ENCODE measurements at places on chromosomes 1 and 21.
A peak's percentile ranks its signal among the peaks of the same experiment; 100 is the strongest.

- DNase-seq: no peak
Observed at GRCh38 chr1:203556047-203556851, 62.3 kb downstream of the OPTC start.

DNA sequence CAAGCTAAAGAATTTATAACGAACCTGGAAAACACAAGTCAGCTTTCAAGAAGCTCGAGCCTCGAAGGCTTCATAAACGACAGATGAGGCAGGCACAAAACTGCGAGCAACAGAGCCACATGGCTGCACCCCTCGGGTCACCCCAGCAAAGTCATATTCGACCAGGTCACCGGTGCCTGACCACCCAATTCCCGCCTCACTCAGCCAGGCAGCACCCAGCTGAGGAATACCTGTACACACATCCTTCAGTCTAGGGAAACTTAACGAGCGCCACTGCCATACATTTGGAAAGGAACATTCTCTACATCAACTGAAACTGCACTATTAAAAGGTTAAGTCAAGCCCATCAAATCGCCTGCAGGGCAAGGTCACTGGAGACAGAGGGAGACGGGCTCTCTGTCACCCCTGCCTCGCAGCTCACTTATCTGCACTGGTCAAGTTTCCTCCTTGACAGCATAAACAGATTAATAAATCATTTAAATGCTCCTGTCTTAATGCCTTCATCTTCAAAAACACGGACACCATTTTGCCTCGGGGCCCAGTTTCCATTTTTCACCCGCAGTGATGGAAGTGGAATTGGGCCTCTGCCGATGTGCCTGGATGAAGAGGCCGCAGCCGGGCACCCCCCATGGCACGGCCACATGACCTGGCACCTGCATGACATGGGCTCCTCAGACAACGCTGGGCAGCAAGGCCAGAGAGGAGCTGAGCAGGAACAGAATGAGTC lies 20.6 kb downstream of the NPHP4 start:
- DNase-seq: no peak

DNA sequence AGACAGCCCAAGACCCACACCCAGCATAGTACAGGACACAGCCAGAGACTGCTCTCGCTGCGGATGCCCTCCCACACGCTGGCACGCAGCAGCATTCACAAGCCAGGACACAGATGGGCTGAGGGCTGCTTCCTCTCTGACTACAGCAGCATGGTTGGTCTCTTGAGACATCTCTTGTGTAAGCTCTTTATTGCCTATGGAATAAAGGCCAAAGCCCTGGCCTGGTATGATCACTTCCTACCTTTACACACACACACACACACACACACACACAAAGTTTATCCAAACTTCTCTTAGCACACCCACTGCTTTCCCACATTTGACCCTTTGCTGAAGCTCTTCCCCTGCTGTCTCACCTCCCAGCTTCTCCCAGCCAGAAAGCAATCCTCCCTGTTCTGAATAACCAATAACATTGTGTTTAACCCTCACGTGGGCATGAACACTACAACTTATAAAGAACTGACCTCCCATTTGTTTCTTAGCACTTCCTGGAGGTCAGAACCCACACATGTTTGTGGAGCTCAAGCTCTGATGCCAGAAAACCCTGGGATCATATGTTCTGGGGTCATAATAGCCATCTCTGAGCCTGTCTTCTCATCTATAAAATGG lies 1.2 kb upstream of the LUZP1 start:
- peak; percentile 55 for DNase-seq

GRCh38 chr1:245874942-245875580 lies 632.0 kb downstream of the SMYD3 start:
- DNase-seq: no peak

DNA sequence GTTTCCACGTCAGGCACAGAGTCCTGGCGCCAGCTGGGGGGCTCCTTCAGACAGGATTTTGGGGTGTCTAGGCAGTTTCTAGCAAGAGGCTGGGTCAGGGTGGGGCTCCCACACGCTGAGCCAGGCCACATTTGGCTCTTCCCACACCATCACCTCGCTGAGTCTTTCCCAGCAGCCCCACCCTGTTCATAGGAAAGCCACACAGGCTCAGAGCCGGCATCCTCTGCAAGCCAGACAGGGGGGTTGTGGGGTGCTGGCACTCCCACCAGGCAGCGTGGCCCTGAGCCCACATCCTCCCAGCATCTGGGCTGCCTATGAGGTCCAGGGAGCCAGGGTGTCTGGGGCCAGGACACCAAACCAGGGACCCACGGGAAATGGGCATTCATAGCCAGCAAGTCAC lies 2.8 kb upstream of the GPR153 start:
- no peak for DNase-seq

DNA sequence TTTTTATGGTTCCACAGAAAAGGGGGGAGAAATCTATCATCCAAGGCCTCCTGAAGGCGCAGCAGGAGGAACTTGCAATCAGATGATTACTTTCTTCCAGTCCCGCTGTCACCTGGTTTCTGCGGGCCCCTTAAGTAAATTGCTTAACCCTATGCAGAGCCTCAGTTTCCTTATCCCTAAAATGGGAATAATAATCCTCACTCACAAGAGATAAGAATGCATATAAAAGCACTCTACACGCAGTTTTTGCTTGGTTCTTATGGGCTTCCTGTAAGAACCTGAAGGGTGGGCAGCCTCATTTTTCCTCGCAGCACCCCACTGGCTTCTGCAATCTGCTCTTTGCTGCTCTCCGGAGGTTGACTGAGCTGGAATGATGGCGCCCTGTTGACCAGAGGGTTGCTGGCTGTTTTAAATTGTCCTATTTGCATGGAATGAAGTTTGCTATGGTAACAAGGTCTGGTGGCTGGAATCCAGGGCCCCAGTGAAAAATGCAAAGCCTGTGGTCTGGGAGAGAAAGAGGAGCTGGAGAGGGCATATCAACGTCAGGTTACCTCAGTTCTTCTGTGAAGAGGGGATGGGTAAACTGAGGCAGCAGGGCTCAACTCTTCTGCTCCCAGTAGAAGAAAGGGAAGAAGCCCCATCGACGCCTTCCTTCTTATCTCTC lies 1.0 kb upstream of the KAZN start:
- DNase-seq: no peak

DNA sequence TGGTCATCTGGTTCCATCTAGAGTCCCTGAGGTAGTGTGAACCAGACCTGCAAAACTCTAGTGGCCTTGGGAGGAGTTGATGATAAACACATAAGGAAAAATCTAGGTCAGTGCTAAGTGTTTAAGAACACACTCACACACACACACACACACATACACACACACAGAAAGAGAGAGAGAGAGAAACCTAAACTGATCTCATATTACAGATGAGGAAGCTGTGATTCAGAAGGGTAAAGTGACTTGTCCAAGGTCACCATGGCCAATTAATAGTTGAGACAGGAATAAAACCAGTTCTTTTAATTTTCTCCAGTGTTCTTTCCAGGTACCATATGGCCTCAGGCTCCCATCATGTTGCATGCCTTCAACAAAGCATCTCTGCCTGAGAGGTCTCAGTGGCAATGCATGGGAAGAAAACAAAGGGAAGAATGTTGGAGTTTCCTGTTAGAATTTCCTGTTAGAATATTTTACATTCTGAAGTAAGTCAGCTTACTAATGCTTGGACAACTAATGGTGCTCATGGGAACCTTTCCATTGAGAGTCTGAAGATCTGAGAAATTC lies 77.3 kb upstream of the TSPAN2 start:
- no peak for DNase-seq

- no peak for DNase-seq
Observed at GRCh38 chr1:205832326-205832751, 17.6 kb downstream of the PM20D1 start.

- DNase-seq: no peak
Observed at GRCh38 chr1:151990058-151990855, 3.4 kb downstream of the S100A10 start.

- no peak for DNase-seq
Observed at GRCh38 chr21:29342363-29342957, 43.7 kb downstream of the BACH1 start.

- no peak for DNase-seq
Observed at GRCh38 chr1:97441966-97442365, 478.9 kb downstream of the DPYD start.

DNA sequence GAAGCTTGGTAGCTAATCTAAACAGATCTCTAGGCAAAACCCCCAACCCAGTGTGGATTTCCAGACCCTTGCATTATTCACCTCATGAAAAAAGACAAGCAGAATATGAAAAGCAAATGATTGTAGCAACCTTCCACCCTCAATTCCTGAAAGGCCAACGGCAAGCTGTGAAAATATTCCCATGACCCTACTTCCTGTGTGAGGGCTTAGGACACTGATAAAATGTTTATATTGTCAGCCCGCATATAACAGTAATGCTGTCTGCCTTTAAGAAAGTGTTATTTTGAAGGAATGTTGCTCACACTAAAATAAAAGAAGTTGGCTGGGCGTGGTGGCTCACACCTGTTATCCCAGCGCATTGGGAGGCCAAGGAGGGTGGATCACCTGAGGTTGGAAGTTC lies 233.5 kb upstream of the NRIP1 start:
- no peak for DNase-seq

DNA sequence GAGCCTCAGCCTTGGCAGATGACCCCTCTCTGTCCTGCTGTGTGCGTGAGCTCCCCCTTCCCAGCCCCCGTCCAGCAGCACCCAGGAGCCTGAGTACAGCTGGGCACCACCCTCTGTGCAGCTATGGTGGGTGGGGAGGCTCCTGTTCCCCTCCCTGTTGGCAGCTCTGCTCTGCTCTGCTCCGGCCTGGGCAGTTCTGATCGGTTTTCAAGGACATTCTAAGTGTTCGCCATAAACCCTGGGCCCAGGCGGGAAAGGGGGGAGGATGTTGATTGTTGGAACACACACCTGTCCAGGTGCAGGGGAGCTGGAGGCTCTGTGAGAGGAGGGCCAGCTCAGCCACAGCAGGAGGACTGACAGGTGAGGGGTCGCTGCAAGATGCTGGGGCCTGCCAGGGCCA lies at the start of gene CLCNKB:
TSS of gene CLCNKB (plus strand) at position 262 of the 400 bp plus-strand sequence. CDS start 711 bp downstream, outside the sequence.
- no peak for DNase-seq

- no peak for DNase-seq
Observed at GRCh38 chr1:164633997-164634396, 75.0 kb downstream of the PBX1 start.

DNA sequence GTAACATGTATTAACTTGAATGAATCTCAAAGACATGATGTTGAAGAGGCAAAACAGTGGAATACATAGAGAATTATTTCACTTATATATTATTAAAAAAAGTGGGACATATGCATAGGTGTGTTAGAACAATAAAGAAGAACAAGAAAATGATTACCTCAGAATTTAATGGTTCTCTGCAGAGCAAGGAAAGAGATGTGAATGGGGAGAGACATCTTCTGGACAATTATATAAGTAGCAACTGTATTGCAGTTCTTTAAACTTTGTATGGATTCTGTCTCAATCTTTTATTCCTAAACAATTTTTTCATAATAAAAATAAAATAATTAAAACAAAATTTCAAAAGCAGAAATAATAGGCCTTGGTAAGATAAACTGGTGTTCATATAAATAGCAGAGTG lies 674.9 kb upstream of the ADGRL4 start:
- no peak for DNase-seq

DNA sequence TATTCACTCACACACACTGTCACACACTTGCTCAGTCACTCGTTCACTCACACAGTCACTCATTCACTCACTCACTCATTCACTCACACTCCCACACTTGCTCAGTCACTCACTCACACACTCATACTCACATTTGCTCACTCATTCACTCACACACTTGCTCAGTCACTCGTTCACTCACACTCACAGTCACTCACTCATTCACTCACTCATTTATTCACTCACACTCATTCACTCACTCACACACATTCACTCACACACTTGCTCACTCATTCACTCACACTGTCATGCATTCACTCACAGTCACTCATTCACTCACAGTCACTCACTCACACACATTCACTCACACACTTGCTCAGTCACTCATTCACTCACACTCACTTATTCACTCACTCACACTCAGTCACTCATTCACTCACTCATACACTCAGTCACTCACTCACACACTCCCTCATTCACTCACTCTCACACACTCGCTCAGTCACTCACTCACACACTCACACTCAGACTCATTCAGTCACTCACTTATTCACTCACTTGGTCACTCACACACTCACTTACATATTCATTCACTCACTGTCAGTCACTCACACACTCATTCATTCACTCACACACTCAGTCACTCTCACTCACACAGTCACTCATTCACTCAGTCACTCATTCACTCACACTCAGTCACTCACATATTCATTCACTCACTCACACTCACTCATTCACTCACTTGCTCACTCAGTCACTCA lies 167.0 kb upstream of the C1orf174 start:
- DNase-seq: no peak

DNA sequence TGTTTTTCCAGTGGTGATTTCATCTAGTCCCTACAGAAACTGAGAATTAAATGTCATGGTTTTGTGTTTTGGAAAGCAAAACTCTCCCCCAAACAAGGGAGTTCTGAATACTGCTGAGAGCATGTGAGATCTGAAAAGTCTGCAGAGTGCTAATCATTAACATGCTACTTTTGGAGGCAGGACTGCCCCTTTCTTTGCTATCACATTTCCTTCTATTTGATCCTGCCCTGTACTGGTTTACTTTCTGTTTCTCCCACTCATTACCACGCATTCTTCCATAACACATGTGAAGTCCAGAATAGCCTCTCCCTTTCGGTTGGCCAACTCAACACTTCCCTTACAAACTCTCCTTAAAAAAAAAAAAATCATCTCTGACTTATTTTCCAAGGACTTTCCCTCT lies 63.6 kb downstream of the GADD45A start:
- DNase-seq: no peak

- DNase-seq: no peak
Observed at GRCh38 chr1:38085666-38086330, 39.2 kb upstream of the POU3F1 start.

DNA sequence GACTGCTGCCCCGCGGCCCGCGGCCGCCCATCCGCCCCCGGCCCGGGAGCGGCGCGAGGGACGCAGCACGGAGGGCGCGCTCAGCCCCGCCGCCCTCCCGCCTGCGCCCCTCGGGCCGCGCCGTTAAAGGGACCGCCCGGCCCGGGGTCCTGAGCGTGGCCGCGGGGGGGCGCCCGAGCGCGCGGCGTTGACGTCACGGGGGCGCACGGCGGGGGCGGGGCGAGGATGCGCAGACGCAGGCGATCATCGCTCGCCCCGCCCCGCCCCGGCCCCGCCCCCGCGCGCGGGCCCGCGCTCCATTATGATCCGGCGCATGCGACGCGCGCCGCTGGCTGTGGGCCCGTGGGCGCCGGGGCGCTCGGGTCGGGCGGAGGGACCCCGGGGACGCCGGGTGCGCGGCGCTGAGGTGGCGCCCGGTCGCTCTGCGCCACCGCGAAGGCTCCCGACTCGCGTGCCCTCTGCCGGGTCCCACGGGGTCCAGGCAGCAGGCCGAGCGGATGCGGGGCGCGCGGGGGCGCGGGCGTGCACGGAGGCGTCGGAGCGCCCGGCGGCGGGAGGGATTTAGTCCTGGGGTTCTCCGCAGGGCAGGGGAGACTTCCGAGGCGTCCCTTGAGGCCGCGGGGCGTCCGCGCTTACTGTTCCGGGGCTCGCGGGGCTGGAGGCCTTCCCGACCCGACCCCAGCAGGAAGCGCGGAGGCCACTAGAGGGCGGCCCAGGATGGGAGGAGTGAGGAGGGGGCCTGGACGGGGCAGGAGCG lies at the start of gene DVL1:
TSS of gene DVL1 (minus strand) at position 163 of the 757 bp plus-strand sequence. CDS start 353 bp downstream, outside the sequence.
- peak; percentile 81 for DNase-seq

- DNase-seq: peak; percentile 66
Observed at GRCh38 chr1:7669559-7670311, 101.4 kb upstream of the VAMP3 start.

GRCh38 chr21:45713613-45714012 lies 70.1 kb downstream of the PCBP3 start:
- no peak for DNase-seq

GRCh38 chr1:185733818-185734735 lies at the start of gene HMCN1:
TSS of gene HMCN1 (plus strand) at chr1:185734391. CDS start at chr1:185734780, 389 bp downstream.
- peak; percentile 12 for DNase-seq

- no peak for DNase-seq
Observed at GRCh38 chr1:2279210-2279639, 51.1 kb downstream of the SKI start.

Data from CD4-positive, alpha-beta T cell treated with Interleukin-17A for 4 hours (primary cell).